Nucleus accumbens (tissue), 56 donors: ENCODE measurements at places on chromosomes 6 and 20.

DNA sequence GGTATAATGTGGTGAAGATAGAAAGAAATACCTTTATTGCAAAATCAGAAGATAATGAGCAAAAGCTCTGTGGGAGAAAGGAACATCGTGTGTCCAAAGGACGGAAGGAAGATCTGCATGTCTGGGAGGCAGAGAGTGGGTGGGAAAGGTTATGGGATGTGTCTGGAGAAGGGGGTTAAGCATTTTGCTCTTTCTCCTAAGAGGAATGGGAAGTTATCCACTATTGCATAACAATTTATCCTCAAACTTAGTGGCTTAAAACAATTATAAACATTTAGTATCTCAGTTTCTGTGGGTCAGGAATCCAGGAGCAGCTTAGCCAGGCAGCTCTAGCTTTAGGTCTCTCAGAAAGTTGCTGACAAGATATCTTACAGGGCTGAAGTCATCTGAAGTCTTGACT is 229.1 kb upstream of the CITED2 start:
- DNase-seq: no peak

DNA sequence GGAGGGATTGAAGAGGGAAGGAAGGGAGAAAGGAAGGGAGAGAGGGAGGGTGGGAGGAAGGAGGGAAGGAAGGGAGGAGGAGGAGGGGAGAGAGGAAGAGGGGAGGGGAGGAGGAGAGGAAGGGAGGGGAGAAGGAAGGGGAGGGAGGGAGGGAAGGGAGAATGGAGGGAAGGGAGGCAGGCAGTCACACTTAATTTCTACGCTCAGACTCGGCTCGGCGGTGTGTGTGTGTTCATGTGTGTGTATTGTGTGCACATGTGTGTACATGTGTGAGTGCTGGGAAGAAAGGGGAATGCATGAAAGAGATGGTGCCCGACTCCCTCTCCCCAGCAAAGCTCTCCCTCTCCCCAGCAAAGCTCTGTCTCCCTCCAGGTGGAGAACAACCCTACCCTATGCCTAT is 79.1 kb upstream of the AFDN start:
- no peak for DNase-seq

DNA sequence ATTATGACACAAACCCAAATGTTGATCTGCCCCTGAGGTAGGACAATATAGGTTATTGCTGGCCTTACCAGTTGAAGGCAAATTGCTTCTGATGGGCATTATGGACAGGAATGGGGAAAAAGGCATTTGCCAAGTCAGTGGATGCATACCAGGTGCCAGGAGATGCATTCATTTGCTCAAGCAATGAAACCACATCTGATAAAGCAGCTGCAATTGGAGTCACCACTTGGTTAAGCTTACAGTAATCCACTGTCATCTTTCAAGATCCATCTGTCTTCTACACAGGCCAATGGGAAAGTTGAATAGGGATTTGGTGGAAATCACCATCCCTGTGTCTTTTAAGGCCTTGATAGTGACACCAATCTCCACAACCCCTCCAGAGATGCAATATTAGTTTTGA is 648.6 kb downstream of the COL12A1 start:
- DNase-seq: no peak

- DNase-seq: no peak
Observed at GRCh38 chr20:25309395-25310267, 61.7 kb downstream of the PYGB start.

DNA sequence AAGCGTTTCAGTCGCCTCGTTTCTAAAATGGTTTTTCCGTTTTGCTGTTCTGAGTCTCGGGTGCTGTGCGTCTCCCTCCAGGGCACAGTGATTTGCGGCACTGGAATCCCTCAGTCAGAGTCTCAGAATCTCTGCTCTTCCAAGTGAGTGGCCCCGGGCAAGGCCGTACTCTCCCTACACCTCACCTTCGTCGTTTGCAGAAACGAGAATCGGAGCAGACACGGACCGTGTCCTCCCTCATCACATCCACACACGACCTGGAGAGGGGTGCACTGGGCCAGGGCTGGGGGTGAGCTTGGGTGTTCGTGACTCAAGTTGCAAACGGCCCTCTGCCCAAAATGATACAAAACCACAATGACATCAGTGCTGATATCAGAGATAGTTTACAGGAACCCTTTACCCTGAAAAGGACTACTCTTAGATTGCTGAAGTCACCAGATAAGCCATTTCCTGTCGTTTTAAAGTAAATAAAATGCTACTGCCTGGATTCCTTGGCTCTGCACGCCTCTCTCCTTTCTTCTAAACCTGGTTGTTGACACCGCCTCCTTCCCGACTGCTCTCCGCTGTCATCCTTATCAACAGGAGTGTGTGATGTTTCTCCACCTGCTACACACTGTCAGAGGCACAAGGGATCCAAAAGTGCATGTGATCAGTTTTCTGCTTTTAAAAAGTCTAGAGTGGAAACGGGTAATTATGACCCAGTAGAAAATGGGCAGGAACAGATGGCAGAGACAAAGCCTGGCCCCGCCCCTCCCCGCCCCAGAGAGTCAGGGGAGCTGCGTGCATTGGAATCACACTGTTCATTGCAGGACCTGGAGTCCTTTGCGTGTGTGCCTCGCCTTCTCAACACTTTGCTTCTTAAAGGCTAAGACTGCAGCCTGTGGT is 38.4 kb downstream of the KIF25 start:
- no peak for DNase-seq

GRCh38 chr6:42417641-42418112 is 34.0 kb downstream of the TRERF1 start:
- no peak for DNase-seq

DNA sequence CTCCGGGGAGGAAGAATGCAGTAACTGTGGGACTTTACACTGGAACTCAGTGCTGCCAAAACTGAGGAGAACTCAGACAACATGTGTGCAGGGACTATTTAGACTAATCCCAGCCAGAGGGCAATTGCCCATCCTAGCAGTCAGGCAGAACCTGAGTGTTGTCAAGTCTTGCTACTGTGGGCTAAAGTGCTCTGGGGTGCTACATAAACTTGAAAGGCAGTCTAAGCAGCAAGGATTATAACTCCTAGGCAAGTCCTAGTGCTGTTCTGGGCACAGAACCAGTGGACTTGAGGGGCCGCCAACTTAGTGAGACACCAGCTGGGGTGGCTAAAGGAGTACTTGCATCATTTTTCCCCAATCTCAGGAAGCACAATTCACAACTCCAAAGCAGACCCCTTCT is 363.8 kb upstream of the PTCHD4 start:
- no peak for DNase-seq

DNA sequence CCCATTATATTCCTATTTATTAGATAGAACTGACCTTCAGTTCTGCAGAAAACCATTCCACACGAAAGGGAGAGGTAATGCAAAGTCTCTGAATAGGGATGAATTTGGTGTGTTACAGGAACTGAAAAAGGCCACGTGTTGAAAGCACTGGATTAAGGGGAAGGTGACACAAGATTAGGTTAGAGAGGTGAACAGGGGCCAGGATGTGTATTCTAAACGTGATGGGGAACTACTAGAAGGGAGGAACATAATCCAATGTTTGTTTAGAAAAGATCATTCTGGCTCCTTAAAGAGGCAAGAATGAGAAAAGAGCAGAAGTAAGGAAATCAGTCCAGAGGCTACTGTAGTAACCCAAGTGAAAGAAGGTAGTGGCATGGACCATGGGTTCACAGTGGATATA is 6.3 kb upstream of the ZKSCAN8 start:
- no peak for DNase-seq

- no peak for DNase-seq
Observed at GRCh38 chr6:168953461-168953860, 300.2 kb downstream of the THBS2 start.

DNA sequence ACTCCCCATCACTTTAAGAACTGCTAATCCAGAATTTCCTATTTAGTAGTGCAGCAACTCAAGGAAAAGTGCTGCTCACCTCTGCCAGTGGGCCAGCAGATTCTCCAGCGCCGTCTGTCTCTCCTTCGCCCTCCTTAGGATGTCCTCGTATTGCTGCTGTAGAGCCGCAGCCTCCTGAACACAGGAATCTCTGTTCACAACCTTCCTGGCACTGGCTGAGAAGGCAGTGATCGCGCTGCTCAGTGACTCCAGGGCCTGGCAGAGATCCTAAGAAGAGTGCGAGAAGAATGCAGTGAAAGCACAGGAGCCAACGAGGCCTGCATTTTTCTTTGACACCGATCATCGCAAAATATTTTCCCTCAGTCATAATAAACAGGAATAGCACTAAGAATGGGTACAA is 209.0 kb downstream of the SYNE1 start:
- DNase-seq: no peak

DNA sequence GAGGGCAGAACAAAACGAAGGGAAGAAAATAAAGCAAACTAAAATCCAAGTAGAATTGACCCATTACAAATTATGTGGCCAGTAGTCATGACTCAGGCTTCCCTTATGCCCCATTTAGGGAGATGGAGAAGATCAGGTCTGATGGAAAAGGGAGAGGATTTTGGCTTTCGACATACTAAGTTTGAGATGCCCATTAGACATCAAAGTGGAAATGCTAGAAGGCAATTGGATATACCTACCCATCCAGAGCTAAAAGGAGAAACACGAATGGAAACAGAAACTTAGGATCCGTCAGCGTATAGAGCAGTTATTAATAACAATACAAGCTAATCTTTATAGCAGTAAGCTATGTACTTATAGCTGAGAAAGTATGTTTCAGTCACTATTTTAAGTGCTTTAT is 4.8 kb downstream of the TRPC4AP start:
- no peak for DNase-seq

DNA sequence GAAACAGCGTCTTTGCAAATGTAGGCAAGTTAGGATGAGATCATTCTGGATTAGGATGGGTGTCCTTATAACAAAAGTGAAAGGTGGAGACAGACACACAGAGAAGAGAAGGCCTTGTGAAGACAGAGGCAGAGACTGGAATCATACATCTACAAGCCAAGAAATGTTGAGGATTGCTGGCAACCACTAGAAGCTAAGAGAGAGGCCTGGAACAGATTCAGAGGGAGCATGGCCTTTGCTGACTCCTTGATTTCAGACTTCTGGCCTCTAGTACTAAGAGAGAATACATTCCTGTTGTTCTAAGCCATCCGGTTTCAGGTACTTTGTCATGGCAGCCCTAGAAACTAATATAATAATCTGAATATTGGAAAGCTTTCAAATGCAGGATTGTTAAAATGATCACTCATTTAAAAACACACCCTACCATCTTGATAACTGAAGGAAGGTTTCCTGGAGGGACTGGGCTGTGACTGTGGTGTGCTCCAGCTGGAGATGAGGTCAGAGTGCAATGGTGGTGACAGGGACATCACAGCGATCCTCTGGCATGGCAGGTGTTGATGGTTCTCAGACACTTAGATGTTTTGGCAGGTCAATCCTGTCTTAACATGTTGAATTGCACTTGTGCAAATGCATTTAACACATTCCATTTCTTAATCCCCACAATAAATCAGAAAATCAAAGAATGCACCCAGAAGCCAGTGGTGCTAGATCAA is 25.1 kb downstream of the CD83 start:
- DNase-seq: no peak

DNA sequence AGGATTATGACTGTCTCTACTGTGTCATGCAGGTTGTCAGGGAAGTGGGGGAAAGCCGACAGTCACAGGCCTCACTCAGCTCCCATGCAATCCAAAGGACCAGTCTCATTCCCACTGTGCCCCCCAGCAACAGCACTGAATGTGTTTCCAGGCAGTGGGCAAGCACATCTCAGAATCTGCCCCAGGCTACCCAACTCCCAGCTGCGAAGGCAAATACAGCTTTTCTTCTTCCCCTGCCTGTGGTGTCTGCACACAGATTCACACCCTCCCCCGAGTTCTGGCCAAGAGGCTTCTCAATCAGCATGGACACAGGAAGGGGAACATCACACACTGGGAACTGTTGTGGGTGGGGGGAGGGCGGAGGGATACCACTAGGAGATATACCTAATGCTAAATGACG is 75.3 kb downstream of the SNAP91 start:
- no peak for DNase-seq

DNA sequence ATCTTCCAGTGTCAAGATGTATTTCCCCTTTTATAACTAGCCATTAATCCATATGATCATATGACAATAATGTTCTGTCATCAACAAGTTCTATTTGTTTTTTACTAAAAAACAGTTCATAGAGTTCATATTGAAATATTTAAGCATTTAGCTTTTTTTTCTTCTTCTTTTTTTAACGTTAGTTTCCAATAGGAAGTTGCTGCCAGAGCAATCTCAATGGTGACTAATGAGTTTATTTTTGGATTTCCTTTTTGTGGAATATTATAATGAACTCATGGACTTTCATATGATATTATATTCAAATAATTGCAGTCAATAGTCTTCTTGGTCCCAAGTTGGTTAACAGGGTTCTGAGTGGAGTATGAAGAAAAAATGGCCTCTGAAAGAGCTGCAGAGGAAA is 343.3 kb downstream of the BCKDHB start:
- DNase-seq: no peak

GRCh38 chr20:52616629-52617028 is 355.5 kb upstream of the TSHZ2 start:
- no peak for DNase-seq

DNA sequence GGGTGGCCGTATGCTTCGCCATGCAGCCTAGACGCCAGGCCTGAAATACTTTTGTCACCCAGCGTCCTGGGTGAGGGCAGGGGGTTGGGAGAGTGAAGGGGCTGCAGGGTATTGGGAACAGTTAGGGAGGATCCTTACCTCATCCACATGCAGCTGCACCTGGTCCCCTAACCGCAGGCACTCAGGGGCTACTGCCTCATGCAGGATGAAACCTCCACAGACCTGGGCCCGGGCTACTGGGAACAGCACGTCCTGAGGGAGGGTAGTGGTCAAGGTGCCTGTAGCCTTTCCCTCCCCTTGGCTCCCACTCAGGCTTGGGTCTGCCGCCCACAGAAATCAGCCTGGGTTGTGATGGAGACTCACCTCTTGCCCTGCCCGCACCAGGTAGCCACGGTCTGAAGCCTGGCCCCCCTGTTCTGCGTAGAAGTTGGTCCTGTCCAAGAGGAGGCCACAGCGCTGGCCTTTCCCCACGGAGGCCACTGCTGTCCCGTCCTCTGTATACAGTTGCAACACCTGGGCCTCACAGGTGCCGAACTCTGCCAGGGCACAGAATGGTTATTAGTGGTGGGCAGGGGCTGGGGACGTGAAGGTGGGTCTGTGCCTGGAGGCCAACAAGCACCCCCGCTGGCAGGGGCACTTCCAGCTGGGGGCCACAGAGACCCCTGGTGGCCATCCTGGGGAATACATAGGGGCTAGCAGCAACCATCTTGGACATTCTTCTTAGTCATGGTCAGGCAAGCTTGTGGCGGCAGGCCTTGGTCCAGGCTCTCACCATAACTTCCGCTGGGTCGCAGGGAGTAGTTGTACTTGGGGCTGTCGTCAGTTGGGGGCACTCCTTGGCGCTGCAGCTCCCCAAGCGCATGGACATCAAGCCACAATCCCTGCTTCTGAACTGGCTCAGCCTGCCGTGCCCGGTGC is 8.6 kb downstream of the AARS2 start:
- DNase-seq: no peak

GRCh38 chr6:37801605-37801940 is 18.0 kb upstream of the ZFAND3 start:
- no peak for DNase-seq

GRCh38 chr6:166408936-166409755 is 26.4 kb upstream of the MPC1 start:
- DNase-seq: no peak
